ENCODE measurements at places on chromosomes 5 and 9.

DNA sequence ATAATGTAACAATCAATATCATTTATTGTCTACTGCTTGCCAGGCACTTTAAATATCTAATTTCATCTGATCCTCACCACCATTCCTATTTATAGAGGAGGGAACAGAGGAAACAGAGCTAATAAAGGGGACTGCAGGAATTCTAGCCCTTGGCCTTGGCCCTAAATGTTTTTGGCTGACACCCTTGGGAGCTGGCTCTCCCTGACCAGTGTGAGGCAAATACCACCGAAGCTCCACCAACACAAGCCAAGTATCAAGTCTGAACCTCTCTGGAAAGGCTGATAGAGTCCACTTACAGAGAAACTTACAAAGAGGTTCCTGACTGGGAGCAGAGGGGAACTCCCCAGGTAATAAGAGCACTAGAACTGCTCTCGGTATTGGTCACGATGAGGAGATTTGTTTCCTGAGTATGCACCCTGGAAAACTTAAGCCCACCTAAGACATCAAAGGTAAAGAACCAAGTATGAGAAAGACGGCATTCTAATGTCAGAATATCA, 243.1 kb upstream of the PANK3 start:
- no peak for DNase-seq

DNA sequence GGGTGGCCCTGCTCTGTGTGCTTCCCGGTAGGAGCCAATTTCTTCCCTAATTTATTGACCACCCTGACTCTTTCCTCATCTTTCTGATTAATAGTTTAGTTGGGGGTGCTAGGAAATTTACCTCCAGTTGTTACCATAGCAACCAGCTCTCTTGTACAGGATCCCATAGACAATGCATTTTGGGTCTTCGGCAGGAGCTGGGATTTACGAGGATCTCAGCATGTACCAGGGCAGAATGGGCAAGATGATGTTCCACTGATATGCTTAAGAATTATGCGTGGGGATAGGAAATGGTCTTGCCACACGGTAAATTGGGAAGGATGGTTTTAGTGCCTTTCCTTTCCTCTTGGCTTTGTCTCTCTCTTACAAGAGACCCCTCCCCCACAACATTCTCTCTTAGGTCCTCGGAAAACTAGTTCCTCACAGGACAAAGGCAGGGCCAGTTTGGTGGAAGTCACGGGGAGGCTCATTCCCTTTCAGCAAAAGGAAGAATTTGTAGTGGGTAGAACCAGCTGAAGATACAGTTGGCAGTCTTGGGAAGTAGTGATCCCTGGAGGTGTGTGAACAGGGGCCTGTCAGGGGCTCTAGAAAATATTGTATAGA, 133.4 kb upstream of the SHB start:
- no peak for DNase-seq

GRCh38 chr9:18824095-18824666, 208.8 kb downstream of the SAXO1 start:
- no peak for DNase-seq

- peak; percentile 22 for DNase-seq
These were observed 30.7 kb upstream of the GPX3 start for GRCh38 chr5:150989695-150990094.

DNA sequence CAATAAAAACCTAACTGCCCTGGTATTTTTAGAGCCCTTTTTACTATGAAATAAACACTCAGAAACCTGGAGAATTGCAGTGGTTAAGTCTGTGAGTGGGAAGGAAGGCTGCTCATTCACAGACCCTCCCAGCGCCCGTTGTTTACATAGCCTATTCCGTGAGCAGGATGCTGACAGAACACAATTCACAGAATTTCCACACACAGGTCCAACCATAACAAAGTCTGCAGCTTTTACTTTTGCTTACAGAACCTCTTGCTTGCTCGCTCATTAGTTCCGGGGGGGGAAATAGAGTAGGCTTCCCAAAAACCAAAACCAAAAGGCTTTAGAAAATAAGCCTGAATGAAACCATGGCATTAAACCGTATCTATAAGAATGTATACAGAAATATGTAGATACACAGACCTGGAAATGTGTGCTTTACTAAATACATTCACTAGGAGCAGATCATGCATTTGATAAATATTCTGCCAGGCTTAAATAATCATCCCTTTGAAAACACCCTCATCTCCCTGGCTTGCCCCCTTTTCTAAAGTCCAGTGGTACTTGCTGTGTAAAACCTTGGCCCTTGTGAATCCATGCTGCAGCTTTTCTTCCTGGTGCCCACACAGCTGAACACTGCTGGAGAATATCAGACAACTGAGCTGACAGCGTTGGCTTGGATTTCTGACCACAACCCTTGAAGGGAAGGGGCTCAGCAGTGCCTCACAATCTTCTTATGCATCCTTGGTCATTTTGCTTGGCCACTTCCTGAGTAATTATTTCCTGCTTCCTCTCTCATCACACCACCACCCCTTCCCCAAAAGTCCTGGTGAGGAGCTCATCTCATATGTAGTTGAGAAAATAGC, 128.0 kb downstream of the FANCC start:
- DNase-seq = peak; percentile 8

- DNase-seq = no peak
These were observed 598.1 kb downstream of the DNAH5 start for GRCh38 chr5:13346401-13346800.
